T-helper 17 cell (primary cell): ENCODE measurements at places on chromosomes 3 and 15.

GRCh38 chr3:43733459-43734384 is 43.0 kb downstream of the ABHD5 start:
- DNase-seq, result no peak

DNA sequence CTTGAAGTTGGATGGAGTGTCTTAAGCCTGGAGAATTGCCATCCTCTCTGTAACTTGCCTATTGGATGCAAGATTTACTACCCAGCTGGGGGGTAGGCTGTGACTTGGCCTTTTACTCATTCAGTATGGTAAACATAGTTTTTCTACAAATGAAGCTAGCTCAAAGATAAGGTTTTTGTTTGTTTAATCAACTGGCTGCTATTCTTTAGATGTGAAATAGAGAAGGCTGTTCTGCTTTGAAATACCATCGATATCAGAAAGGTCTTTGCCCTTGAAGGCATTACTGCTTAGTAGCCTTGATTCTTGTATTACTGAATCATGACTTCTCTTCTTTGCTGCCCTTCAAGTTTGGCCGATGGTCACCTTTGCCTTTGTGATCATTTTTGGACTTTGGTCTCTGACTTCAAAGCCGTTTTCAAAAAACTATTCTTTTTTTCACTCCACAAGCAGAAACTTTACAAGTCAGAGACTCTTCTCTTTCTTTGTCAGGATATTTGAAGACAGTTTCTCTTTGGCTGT is 83.1 kb downstream of the GAP43 start:
- no peak for DNase-seq

- no peak for DNase-seq
Observed at GRCh38 chr3:59446775-59447465, 397.1 kb upstream of the CFAP20DC start.

DNA sequence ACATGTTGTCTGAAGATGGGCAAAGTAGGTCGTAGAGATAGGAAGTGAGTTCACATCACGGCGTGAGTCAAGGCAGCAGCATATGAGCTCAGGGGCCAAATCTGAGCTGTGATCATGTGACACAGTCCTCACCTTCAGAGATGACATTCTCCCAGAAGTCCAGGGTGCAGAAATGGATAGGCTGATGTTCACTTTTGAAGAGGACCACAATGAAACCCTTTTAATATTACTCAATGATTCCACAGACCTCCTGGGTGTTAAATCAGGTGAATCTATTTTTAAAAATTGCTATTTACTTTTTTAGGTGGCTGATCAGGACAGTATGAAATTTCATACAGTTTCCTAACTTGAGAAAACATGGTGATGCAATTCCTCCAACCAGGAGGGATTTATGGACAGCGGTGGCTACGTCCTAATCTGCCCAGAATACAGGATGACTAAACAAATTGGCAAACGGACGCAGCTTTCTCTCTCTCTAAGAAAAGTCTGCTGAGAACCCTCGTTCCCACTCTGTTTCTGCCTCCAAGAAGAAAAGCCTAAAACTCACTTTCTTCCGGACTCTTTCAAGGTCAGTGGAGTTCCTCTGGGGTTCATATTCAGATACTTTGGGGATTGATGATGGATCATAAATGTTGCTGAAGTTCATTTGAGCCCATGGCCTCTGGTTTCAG is 34.4 kb downstream of the B3GNT5 start:
- DNase-seq, result no peak

DNA sequence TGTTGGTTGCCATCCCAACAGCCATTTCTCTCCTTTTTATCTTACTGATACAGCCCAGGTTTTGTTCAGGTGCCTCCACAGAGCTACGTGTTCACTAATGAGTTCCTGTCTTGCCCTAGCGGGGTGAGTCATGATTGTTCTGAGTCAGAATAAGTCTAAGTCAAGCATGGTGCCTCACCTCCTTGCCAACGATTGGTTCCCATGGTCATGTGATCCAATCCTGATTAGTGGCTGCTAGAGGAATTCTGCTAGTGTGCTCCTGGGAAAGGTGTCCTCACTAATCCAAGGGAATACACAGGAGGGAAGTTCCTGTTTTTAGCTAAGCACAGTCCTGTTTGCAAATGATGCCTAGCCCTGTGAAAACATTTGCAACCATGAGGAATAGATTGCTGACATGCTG is 99.8 kb downstream of the NSUN3 start:
- DNase-seq, result no peak

DNA sequence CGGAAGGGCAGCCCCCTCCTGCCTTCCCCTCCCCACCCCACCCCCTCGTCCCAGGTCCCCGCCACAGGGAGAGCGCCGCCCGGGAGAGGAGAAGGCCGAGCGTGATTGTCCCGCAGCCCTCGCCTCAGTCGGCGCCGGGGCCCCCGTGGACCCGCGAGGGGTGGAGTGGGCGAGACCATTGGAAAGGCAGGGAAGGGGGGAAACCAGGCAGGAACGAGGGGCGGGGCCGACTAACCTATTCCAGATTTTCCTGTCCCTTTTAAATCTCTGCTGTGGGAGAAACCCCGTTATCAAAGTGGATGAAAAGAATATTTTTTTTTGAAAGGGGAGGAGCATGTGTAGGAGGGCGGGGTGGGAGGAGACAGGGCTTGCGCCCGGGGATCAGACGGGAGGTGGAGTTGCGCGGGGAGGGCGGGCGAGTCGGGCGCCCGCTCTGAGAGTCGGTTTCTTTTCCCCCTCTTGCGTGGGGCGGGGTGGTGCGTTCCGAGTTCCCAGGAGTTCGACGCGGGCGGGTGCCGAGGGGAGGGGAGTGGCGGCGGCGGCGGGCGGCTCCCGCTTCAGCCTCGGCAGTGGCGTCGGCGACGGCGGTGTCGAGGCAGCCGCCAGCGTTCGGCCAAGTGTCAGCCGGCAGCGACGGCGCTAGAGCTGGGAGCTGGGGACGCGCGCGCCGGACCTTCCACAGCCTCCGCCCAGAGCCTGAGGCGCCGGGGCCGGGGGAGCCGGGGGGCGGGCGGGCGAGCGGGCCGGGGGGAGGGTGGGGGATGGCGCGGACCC is at the start of gene NECTIN3:
NECTIN3 (plus strand) TSS at position 560 of the 774 bp plus-strand sequence; CDS start at position 762, 202 bp downstream.
- DNase-seq, result peak; percentile 87
